ENCODE measurements at places on chromosomes 2 and 18.

DNA sequence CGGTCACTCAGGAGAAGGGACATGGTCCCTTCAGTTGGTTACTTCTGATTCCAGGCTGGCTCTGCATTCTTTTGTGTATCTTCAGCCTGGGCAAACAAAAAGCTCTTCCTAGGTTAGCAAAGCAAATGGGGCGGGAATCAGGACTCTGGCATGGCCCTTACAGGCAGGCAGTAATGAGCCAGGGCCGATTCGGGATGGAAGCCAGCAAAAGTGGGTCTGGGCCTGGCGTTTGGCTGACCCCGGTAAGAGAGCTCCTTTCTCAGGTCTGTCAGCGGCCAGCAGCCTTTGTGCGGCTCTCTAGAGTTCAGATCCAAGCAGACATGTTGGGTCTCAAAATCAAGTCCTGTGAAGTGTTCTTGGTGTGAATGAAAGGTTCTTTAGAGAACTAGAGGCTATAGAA, 81.5 kb upstream of the EML6 start:
- H3K36me3 ChIP-seq = peaks cover 26% of the 10 kb centered on the region
- peaks cover 2% of the 10 kb centered on the region for H3K27me3 ChIP-seq
- H3K27ac ChIP-seq = no peak overlapping the region

GRCh38 chr2:234690569-234691213, 193.8 kb upstream of the ARL4C start:
- H3K27me3 ChIP-seq = peaks cover 8% of the 10 kb centered on the region
- no peaks in the 10 kb centered on the region for H3K36me3 ChIP-seq
- no peak overlapping the region for H3K27ac ChIP-seq
- DNase-seq = no peak
- no peak overlapping the region for H3K4me3 ChIP-seq
- H3K4me1 ChIP-seq = no peaks in the 10 kb centered on the region

DNA sequence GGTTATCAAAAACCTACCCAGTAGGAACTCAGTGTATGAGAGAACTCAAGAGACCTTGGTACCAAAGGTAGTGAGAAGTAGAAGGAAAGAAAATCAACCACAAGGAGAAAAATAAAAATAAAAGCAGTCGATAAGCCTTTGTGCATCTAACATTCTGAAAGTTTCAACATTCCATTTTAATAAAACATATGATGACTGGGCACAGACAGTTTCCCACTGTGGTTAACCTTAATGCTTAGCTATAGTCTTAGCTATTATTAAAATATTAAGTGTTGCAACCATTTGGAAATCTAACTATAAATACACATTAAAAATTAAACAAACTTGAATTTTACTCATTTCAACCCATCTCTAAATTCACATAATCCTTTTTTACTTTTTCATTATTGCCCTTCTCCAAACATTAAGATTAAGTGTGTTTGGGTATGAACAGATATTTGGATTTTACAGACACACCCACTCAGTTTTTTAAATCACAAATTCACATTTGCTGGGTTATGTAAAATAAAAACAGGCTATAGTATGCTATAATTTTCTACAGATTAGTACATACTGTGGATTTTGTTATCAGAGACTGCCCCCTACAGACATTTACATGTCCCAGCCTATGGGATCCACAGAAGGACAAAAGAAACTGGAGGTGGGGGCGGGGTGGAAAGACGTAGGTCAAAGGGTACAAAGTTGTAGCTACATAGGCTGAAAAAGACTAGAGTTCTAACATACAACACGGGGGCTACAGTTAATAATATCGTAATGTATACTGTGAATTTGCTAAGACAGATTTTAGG, 32.8 kb downstream of the SRBD1 start:
- H3K27me3 ChIP-seq = no peaks in the 10 kb centered on the region
- H3K4me1 ChIP-seq = no peaks in the 10 kb centered on the region
- no peak overlapping the region for H3K4me3 ChIP-seq
- peaks cover 28% of the 10 kb centered on the region for H3K36me3 ChIP-seq
- DNase-seq = peak; percentile 39

GRCh38 chr2:67277450-67277849, 119.7 kb upstream of the ETAA1 start:
- DNase-seq = no peak
- no peaks in the 10 kb centered on the region for H3K27me3 ChIP-seq
- H3K27ac ChIP-seq = no peak overlapping the region
- no peak overlapping the region for H3K4me3 ChIP-seq
- H3K4me1 ChIP-seq = no peaks in the 10 kb centered on the region

GRCh38 chr18:48800466-48800865, 150.3 kb downstream of the SMAD7 start:
- H3K36me3 ChIP-seq = no peaks in the 10 kb centered on the region
- DNase-seq = no peak
- no peak overlapping the region for H3K4me3 ChIP-seq
- no peak overlapping the region for H3K27ac ChIP-seq
- no peaks in the 10 kb centered on the region for H3K27me3 ChIP-seq
- H3K4me1 ChIP-seq = peaks cover 49% of the 10 kb centered on the region

GRCh38 chr2:10161206-10161931, 38.8 kb downstream of the RRM2 start:
- no peak overlapping the region for H3K27ac ChIP-seq
- DNase-seq = no peak
- H3K27me3 ChIP-seq = peaks cover 3% of the 10 kb centered on the region
- H3K4me3 ChIP-seq = no peak overlapping the region
- H3K4me1 ChIP-seq = peaks cover 11% of the 10 kb centered on the region

DNA sequence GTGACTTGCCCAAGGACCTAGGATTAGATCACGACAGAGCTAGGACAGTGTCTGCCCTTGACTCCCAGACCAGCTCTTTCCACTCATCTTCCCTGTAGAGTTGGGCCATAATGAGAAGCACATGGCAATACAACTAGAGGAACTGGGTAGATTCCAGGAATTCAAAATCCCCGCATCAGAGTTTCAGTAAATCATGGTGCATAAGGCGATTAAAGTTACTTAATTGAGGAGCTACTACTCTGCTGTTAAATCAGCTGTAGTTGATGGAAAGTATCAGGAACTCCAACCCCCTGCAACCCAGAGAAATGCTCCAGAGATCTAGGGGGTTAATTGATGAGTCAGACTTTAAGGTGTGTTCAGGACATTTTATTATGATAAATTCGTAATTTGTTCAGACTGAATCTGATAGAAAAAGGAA, 5.7 kb downstream of the ANTXR1 start:
- peaks cover 6% of the 10 kb centered on the region for H3K4me1 ChIP-seq
- no peak overlapping the region for H3K4me3 ChIP-seq
- peaks cover 20% of the 10 kb centered on the region for H3K27me3 ChIP-seq
- no peak overlapping the region for H3K27ac ChIP-seq
- DNase-seq = no peak
- no peaks in the 10 kb centered on the region for H3K36me3 ChIP-seq

DNA sequence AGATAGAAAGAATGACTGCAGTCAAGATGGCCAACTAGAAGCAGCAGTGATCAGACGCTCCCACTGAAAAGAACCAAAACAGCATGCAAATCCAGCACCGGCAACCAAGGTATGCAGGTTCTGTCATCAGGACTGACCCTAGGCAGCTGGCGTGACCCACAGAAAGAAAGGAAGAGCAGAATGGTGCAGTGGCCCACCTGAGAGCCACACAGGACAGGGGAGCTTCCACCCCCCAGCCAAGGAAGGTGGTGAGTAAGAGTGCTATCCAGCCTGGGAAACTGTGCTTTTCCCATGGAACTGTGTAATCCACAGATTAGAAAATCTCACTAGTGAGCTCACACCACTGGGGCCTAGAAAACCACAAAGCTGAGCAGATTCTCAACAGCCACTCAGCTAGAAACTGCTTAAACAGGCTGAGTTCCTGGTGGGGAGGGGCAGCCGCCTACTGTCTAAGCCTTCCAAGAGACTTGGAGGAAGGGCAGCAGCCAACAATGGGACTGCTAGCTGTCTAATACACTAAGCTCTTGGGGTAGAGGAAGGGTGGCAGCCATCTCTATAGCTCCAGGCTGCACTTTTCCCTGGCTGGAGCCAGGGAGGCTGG, 127.9 kb downstream of the EVA1A start:
- no peaks in the 10 kb centered on the region for H3K4me1 ChIP-seq
- peaks cover 3% of the 10 kb centered on the region for H3K36me3 ChIP-seq
- no peak overlapping the region for H3K4me3 ChIP-seq
- no peak for DNase-seq
- no peak overlapping the region for H3K27ac ChIP-seq

- peaks cover 3% of the 10 kb centered on the region for H3K36me3 ChIP-seq
- peaks cover 17% of the 10 kb centered on the region for H3K27me3 ChIP-seq
- peak; percentile 89 for DNase-seq
- H3K4me1 ChIP-seq = peaks cover 40% of the 10 kb centered on the region
- peak overlapping the region; percentile 93 for H3K4me3 ChIP-seq
- H3K27ac ChIP-seq = peak overlapping the region; percentile 96
Measured at GRCh38 chr2:241842620-241843211, 16.0 kb downstream of the PDCD1 start.

- H3K4me1 ChIP-seq = peaks cover 19% of the 10 kb centered on the region
- no peaks in the 10 kb centered on the region for H3K36me3 ChIP-seq
- H3K4me3 ChIP-seq = no peak overlapping the region
- no peak overlapping the region for H3K27ac ChIP-seq
Measured at GRCh38 chr2:172079416-172079815, 5.9 kb upstream of the DLX1 start.

- H3K27me3 ChIP-seq = no peaks in the 10 kb centered on the region
- no peak overlapping the region for H3K27ac ChIP-seq
- DNase-seq = no peak
Measured at GRCh38 chr2:122145856-122146255, 390.4 kb downstream of the TSN start.

- no peaks in the 10 kb centered on the region for H3K36me3 ChIP-seq
- H3K27ac ChIP-seq = no peak overlapping the region
- H3K4me1 ChIP-seq = peaks cover 17% of the 10 kb centered on the region
Measured at GRCh38 chr2:127414638-127415592, 3.3 kb upstream of the PROC start.

GRCh38 chr2:60867007-60867406, 14.4 kb upstream of the REL start:
- peaks cover 6% of the 10 kb centered on the region for H3K27me3 ChIP-seq
- peaks cover 14% of the 10 kb centered on the region for H3K36me3 ChIP-seq
- peak overlapping the region; percentile 69 for H3K4me3 ChIP-seq
- H3K4me1 ChIP-seq = peaks cover 27% of the 10 kb centered on the region
- no peak for DNase-seq
- peak overlapping the region; percentile 90 for H3K27ac ChIP-seq

DNA sequence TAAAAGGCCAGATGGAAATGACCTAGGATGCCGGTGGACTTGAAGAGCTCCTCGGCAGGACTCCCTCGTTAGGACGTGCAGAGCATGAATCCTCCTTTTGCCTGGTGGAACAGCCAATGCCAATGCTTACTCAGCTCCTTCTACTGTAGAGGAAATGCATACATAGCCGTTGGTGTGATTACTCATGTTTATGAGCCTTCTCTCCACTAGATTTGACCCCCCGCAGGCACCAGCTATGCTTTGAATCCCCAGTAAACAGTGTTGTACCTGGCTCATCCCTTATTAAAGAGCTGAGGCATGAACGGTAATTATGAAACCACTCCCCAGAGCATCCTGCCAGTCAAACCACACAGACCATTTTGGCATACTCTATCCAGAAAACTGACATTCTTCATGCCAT, 172.8 kb downstream of the ANTXR1 start:
- no peak overlapping the region for H3K4me3 ChIP-seq
- no peak overlapping the region for H3K27ac ChIP-seq
- DNase-seq = no peak
- no peaks in the 10 kb centered on the region for H3K4me1 ChIP-seq
- H3K27me3 ChIP-seq = peaks cover 13% of the 10 kb centered on the region
